Breast epithelium (tissue), 4 donors: ENCODE measurements at places on chromosomes 12 and 14. TPM values are rescaled to one million over a fixed set of nuclear protein-coding genes. Genes with fewer than 3 reads are reported as not detected.

DNA sequence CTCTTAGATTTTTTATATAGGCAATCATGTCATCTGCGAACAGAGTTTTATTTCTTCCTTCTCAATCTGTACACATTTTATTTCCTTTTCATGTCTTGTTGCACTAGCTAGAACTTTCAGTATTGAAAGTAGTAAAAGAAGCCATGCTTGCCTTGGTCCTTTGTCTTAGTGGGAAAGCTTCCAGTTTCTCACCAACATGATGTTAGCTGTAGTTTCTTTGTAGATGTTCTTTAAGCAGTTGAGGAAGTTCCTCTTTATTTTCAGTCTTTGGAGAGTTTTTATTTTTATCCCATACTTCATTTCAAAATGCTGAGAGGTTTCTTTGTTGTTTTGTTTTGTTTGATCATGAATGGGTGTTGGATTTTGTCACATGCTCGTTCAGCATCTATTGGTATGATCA is 12.7 kb upstream of the RIMKLB start:
- H3K4me3 ChIP-seq, result no peak overlapping the region
- no peak for DNase-seq
- H3K4me1 ChIP-seq, result peaks cover 10% of the 10 kb centered on the region
- H3K27ac ChIP-seq, result no peak overlapping the region

- H3K27ac ChIP-seq, result no peak overlapping the region
- DNase-seq, result no peak
- H3K4me3 ChIP-seq, result no peak overlapping the region
Measured at GRCh38 chr12:78191611-78192010, 360.9 kb downstream of the NAV3 start.

DNA sequence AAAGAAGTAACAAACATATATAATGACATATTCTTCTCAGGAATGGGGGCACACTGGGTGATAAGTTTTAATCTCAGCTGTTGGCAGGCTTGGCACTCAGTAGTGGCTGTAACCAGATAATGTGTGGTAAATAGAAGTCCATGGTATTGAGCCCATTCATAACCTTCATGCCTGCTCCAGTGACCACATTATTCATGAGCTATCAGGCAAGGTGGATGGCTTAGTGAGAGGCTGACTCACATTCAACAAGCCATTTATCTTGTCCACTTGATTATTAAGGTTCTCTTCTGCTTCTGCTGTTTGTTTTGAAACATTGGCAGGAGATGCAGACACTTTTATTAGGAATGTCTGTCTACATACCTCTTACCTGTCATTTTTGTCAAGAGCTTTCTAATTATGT is 950.4 kb upstream of the LRFN5 start:
- no peak overlapping the region for H3K27ac ChIP-seq
- H3K36me3 ChIP-seq, result no peaks in the 10 kb centered on the region
- no peak overlapping the region for H3K4me3 ChIP-seq
- H3K27me3 ChIP-seq, result no peaks in the 10 kb centered on the region
- no peaks in the 10 kb centered on the region for H3K4me1 ChIP-seq

DNA sequence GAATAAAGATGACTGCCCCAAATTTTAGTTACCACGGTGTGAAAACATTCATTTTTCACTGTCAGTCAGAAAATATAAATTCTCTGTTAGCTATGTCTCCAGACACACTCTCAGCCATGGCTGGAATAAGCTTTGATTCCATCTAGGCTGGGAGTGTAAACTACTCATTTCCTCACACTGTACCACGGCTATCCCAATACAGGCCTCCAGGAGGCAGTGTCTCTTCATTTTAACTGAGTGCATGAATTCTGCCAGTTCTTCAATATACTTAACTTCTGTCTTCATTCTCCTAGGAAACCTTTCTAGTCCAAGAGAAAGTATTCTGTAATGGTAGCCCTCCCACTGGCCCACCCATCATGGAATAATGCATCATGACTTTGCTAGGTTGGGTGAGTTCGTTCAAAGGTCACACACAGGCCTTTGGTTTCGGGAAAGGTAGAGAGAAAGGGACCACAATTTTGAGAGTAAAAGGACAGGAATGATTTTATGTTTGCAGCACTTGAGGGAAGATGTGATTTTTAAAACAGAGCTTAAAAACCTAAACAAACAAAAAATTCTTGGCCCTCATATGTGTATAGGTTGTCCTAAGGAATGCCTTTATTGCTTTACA is 381.1 kb downstream of the SEC23A start:
- no peaks in the 10 kb centered on the region for H3K4me1 ChIP-seq
- DNase-seq, result peak; percentile 63
- no peaks in the 10 kb centered on the region for H3K27me3 ChIP-seq
- H3K27ac ChIP-seq, result no peak overlapping the region
- H3K36me3 ChIP-seq, result no peaks in the 10 kb centered on the region
- H3K4me3 ChIP-seq, result no peak overlapping the region

DNA sequence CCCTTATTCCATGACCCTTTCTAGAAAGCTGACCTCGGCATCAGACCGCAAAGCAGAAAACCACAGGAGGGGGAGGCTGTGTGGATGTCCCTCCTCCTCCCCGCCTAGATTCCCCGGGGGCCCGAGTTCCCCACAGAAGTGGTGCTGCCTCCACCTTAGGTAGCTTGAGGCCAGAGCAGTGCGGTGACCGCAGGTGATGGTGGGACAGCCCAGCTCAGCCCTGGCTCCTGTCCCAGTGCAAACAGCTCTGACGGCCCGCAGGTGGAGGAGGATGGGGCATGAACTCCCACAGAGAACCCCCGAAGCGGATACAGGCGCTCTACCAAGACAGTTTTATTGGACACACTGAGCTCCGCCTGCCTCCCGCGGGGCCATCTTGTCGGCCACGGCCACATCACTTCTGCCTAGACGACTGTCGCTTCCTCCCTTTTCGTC is 19.5 kb downstream of the ARL6IP4 start:
- H3K4me1 ChIP-seq, result peaks cover 3% of the 10 kb centered on the region
- H3K27me3 ChIP-seq, result no peaks in the 10 kb centered on the region
- H3K27ac ChIP-seq, result no peak overlapping the region

DNA sequence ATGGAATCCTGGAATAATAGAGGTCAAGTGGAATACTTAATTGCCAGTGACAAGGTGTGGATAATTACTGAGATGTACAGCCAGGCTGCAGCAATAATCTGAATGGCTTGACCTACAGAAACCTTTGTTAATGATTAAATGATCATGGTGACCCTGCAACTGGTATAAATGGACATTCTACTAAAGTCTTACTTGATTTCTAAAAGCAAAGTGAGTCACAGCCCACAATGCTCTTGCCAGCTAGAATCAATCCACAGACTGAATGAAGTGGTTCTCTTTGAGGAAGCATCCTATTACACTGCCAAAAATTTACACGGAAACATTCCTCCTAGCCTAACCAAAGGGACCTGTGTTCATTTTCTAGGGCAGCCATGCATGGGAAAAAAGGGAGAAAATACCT is 518.5 kb downstream of the SOX5 start:
- no peak overlapping the region for H3K27ac ChIP-seq
- H3K36me3 ChIP-seq, result no peaks in the 10 kb centered on the region
- H3K4me1 ChIP-seq, result no peaks in the 10 kb centered on the region
- no peaks in the 10 kb centered on the region for H3K27me3 ChIP-seq

DNA sequence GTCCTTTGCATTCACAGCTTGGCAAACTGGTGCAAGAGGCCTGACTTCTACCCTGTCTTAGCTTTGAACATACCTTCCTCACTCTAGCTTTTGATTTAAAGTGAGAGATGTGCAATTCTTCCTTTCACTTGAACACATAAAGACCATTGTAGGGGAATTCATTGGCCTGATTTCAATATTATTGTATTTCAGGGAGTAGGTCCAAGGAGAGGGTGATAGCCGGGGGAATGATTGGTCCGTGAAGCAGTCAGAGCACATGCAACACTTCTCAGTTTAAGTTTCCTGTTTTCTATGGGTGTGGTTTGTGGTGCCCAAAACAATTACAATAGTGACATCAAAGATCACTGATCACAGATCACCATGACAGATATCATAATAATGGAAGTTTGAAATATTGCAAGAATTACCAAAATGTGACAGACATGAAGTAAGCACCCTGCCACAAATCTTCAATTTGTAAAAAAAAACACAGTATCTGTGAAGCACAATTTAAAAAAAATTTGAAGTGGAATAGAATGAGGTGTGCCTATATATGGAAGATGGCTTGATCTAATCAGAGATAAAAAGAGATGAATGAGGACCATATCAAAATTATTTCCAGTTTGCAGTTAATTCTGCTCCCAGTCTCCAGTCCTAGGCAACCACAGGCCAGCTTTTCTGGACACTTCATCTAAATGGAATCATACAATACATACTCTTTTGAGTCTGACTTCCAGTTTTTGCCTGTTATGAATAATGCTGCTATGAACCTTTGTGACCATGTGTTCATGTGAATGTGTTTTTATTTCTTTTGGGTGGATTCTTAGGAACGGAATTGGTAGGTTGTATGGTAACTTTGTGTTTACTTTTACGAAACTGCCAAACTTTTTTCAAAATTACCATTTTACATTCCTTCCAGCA is 23.2 kb downstream of the BORCS5 start:
- H3K27me3 ChIP-seq, result no peaks in the 10 kb centered on the region
- H3K27ac ChIP-seq, result no peak overlapping the region
- no peak for DNase-seq
- no peaks in the 10 kb centered on the region for H3K4me1 ChIP-seq

GRCh38 chr14:36505181-36505815 is 14.7 kb downstream of the NKX2-1 start:
- no peaks in the 10 kb centered on the region for H3K36me3 ChIP-seq
- H3K4me3 ChIP-seq, result no peak overlapping the region

- no peak overlapping the region for H3K27ac ChIP-seq
- peaks cover 7% of the 10 kb centered on the region for H3K4me1 ChIP-seq
- peaks cover 9% of the 10 kb centered on the region for H3K36me3 ChIP-seq
- H3K4me3 ChIP-seq, result no peak overlapping the region
Measured at GRCh38 chr12:95658386-95658785, 107.1 kb upstream of the USP44 start.

DNA sequence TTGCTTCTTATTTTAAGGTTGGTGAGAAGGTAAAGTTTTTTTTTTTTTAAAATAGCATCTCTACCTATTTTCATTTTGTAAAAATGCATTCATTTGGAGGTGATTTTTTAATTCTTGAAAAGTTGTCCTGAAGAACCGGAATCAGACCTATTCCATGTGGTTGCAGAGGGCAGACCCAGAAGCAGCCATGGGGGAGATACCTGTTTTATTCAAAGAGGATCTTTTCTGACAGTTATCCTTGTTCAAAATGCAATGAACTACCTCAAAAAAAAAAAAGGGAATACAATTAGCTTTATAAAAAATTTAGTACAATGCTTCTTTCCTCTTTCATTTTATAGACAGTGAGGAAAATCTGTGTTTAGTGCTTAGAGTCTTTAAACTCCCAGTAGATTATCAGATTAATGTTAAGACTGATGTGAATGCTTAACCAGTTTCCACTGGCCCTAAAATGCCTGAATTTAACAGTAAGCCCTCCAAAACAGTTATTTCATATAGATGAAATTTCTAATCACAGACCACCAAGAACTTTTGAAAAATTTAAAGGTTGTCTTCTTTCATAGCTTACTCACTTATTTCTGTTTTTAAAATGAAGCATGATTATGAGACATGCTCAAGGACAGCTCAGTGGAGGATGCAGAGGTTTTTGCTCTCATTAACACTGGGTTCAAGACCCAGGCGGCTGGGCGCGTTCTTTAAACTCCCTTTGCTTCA is 8.6 kb upstream of the NEMF start:
- DNase-seq, result no peak
- peak overlapping the region; percentile 74 for H3K4me3 ChIP-seq
- no peaks in the 10 kb centered on the region for H3K36me3 ChIP-seq
- H3K4me1 ChIP-seq, result no peaks in the 10 kb centered on the region
- no peaks in the 10 kb centered on the region for H3K27me3 ChIP-seq

DNA sequence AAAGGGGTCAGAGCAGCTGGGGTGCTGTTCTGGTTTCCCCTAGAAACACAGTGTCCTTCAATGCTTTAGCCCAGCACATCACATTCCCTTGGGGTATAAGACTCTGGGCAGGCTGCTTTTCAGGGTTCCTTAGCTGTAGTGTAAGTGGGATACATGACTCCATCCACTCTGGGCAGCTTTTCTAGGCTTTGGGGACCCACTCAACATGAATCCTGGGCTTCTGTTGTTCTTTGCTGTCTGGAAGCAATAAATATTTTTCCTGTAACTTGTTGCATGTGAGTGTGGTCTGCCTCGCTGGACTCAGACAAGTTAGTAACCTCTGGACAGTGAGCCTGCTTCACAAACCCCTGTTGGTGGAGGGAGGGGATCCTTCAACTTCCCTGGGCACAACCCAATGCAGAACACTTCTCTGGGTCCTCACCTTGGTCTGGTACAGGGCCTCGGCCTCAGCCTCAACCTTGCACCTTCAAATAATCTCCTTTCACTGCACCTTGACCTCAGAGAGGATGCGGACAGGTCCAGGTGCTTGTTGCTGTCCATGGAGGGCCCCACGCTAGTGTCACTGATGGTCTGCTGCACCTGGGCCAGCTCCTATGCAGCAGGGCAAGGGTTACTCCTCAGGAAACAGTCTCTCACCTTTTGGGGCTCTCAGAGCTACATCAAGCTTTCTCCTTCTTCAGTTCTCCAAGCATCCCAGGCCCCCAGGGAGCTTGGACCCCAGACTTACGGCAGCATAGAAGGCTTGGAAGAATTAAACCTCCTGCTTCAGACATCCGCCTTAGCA is 13.5 kb upstream of the KRT73 start:
- no peak for DNase-seq
- no peaks in the 10 kb centered on the region for H3K4me1 ChIP-seq
- H3K27ac ChIP-seq, result no peak overlapping the region
- no peaks in the 10 kb centered on the region for H3K36me3 ChIP-seq
- no peaks in the 10 kb centered on the region for H3K27me3 ChIP-seq

- H3K27me3 ChIP-seq, result no peaks in the 10 kb centered on the region
- no peaks in the 10 kb centered on the region for H3K36me3 ChIP-seq
- H3K27ac ChIP-seq, result no peak overlapping the region
- no peak overlapping the region for H3K4me3 ChIP-seq
- no peaks in the 10 kb centered on the region for H3K4me1 ChIP-seq
- no peak for DNase-seq
Measured at GRCh38 chr12:132557291-132558015, 52.9 kb downstream of the LRCOL1 start.

DNA sequence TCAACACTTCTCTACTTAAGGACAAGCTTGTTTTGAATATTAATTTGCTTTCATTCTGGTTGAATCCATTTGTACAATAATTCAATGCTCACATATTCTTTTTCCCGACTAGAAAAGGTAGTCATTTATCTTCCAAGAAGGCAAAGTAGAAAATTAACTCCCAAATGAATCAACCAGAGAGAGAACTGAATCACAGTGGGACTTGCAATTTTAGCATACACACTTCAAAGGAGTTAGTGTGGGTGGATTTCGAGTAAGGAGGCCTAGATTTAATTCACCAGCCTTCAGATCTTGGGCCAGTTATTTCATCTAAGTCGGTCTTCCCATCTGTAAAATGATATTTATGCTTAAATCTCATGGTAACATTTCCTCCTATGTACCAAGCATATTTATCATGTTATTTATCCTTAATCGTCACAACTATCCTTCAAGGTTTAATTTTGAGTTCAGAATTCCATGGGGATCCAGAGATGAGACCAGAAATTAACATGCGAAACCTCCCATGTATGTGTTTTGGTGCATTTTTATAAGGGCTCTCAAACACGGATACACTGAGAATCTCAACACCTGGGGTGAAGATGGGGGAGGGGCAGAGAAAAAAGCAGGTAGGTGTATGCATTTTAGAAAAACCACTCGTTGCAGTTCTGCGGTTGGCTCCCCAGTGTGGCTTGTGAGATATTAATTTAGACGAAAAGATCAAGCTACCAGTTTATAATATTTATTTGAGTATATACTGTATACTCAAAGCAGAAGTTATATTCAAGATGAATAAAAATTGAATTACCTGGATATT is 38.9 kb upstream of the IL22 start:
- H3K4me3 ChIP-seq, result no peak overlapping the region
- H3K27me3 ChIP-seq, result no peaks in the 10 kb centered on the region
- no peak for DNase-seq
- H3K27ac ChIP-seq, result no peak overlapping the region
- H3K4me1 ChIP-seq, result no peaks in the 10 kb centered on the region

Gene DCAF5
- 43.3 TPM for total RNA-seq

Gene KLHL33
- total RNA-seq, result 0.29 TPM

Gene SLC6A13
- not detected for total RNA-seq

Gene KRT78
- not detected for total RNA-seq

Gene TMEM132C
- total RNA-seq, result 54.1 TPM
